Foreskin keratinocyte (primary cell): ENCODE measurements at places on chromosomes 5 and 9. TPM values are rescaled to one million over a fixed set of nuclear protein-coding genes. Genes with fewer than 3 reads are reported as not detected.

DNA sequence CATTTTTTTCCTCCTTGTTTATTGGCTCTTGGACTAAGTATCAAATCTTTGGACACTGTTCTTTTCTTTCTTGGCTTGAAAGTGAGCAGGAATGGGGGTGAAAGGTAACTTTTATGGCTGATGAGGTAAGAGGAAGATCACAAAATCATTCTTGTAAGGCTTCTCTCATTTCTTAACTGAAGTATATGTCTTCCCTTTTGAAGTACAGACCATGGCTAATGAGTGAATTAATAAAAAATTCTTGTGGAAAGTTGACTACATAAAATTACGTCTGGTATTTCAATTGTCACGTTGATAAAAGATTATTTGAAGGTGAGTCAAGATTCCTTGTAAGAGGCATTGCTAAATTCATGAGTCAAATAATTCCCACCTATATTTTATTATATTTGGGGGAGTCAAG lies 25.1 kb downstream of the VCAN start:
- DNase-seq, result no peak

Gene TSSK1B
- total RNA-seq, result 0.10 and 0.14 TPM in 2 replicates

GRCh38 chr9:133080161-133080560 lies 18.4 kb downstream of the CEL start:
- DNase-seq, result no peak

DNA sequence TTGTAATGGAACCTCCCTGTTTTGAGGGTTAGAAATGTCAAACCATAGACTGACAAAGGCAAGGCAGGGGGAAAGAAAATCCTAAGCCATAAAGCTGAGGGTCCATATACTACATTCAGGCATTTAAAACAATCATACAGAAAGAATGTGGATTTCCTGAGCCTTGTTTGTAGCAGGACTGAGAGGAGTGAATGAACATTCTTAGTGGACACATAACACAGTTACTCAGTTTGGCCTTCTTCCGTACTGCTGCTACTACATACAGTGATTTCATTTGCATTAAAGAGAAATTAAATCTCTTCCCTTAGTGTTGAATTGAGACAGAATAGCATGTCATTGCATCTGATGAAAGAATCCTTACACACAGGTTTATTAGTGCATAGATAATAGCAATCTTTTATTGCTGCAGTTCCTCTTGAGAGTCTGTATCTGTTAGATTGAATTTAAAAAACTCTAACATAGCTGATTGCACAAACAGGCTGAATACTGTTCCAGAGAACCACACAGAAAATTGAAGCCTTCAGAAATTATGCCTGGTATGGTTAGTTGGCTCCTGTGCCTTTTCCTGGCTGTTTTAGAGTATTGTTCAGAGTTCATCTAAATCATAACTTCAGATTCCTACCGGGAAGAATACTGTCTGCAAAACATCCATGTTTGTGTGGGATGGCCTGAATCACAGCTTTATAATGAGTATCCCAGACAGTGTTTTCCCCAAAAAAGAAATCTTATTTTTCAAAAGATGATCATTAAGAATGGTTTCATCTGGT lies 2.0 kb upstream of the MTX3 start:
- no peak for DNase-seq

DNA sequence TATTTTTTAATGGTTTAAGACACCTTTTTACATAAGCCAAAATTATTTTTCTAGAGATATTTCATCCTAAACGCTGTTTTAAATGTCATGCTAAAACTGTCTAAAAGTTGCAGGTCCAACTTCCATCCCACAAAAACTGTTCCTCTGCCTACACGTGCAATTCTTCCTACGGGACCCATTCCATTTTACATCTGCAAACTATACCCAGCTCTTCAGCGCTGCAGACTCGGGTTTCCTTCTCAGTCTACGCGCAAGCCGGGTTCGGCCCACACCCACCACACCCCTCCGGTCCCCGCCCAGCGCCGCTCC lies 8.7 kb downstream of the RANBP6 start:
- DNase-seq, result no peak

Gene PCDHA7
- total RNA-seq, result 0.07 TPM in 1 of 2 replicates, not detected in the other

GRCh38 chr5:56616454-56617160 lies 198.7 kb upstream of the MAP3K1 start:
- no peak for DNase-seq

Gene AGGF1
- 18.6 and 19.1 TPM in 2 replicates for total RNA-seq
